ENCODE measurements at places on chromosomes 3 and 15.

DNA sequence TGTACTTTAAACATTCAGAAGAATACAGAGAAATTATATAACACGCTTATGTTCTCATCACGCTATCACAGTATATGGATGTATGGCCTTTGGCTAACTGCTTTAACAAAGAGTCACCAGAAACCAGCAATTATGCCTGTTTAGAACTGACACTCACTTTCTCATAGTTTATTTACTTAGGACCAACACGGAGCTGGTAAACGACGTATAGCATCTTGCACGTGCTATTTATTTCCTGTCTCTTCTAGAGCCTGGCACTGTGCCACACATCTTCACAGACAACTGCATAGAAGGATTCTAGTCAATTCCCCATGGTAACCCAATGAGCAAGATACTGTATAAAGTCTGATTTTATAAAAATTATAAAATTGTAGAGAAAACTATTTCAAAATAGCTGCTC is 43.6 kb downstream of the TBC1D2B start:
- DNase-seq, result peak; percentile 30

DNA sequence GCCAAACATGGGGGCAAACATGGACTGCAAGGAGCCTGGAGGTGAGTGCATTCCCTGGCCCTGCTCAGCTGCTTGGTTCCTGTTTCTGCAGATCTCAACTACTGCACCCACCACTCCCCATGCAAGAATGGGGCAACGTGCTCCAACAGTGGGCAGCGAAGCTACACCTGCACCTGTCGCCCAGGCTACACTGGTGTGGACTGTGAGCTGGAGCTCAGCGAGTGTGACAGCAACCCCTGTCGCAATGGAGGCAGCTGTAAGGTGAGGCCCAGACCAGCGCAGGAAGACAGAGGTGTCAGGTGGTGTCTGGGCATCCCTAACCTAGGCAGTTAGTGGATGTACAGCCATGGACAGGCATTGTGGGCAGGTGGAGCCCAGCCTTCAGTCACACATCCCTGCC is 5.3 kb downstream of the DLL4 start:
- no peak for DNase-seq

GRCh38 chr3:122178711-122179110 is 4.8 kb upstream of the CASR start:
- no peak for DNase-seq

DNA sequence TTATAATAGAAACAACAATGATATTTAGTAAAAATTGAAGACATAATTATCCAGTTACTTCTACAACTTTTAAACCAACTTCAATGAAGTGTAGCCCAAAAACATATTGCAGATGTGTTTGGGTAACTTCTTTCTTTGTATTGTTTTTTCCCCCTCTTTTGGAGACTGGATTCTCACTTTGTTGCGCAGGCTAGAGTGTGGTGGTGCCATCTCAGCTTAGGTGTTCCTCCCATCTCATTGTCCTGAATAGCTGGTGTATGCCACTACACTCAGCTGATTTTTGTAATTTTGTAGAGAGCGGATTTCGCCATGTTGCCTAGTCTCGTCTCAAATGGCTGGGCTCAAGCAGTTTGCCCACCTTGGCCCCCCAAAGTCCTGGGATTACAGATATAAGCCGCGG is 148.1 kb downstream of the FNDC3B start:
- DNase-seq, result no peak

DNA sequence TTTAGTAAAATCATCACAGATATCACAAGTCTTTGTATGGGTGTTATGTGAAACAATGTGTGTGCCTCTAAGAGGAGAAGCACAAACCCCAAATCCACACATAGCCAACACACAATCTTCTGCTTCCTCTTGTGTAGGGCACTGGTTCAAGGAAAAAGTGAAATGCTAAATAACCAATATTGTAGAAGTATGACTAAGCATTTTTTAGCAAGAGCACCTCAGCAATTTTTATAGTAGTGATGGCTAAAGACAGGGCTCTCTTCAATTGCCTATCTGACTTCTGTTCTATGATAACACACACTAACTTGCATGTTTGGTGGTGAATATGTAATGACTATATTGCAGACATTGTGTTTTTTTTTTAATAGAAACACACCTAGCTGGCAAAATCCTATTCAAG is 997.9 kb upstream of the ALCAM start:
- no peak for DNase-seq

GRCh38 chr3:112405845-112406244 is 72.9 kb downstream of the CD200 start:
- DNase-seq, result peak; percentile 38

- peak; percentile 81 for DNase-seq
Observed at GRCh38 chr3:185732782-185733181, 92.1 kb downstream of the IGF2BP2 start.

DNA sequence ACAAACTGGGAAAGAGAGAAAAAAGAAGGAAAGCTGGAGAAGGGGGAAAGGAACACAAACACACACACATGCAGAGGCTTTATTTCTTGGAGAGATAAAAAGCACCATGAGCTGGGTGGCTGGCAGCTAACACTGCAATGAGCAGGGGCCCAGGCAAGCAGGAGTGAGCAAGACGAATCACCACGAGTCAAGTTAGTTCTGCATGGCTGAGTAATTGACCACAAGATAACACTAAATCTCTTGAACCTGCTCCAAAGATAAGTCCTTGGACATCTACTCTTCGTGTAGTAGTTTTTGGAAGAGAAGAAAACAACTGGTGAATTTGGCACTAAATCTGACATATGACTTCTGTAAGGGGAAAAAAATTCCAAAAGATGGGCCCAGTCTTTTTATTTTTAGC is 100.9 kb downstream of the MYO5A start:
- DNase-seq, result peak; percentile 88

DNA sequence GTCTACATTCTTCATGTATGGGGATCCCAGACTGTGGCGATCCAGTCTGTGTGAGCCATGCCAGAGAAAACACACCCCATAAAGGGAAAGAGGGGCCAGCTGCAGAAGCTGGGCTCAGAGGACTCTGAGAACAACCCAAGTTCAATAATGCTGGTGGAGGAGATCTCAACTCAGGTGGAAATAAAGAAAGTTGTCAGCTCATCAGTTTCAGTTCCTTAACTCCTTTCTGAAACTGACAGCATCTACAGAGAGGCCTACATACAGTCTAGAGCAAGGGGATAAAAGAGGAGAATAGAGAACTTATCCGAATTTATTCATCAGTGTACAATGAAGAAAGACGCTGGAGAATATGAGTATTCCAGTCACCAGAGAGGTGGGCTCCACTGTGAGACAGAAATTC is 77.0 kb downstream of the NTRK3 start:
- DNase-seq, result no peak

GRCh38 chr3:118011910-118012309 is 1022.7 kb downstream of the IGSF11 start:
- no peak for DNase-seq

GRCh38 chr3:14943042-14943441 is 4.3 kb upstream of the NR2C2 start:
- DNase-seq, result no peak

GRCh38 chr3:72114773-72115172 is 329.8 kb upstream of the PROK2 start:
- DNase-seq, result peak; percentile 65

- DNase-seq, result no peak
Observed at GRCh38 chr3:127304121-127304744, 16.4 kb upstream of the PRR20G start.

GRCh38 chr3:13323822-13324221 is 96.3 kb downstream of the NUP210 start:
- no peak for DNase-seq

GRCh38 chr3:40877631-40878463 is 321.5 kb upstream of the CTNNB1 start:
- DNase-seq, result peak; percentile 76

- no peak for DNase-seq
Observed at GRCh38 chr3:99626417-99626788, 12.0 kb upstream of the COL8A1 start.

DNA sequence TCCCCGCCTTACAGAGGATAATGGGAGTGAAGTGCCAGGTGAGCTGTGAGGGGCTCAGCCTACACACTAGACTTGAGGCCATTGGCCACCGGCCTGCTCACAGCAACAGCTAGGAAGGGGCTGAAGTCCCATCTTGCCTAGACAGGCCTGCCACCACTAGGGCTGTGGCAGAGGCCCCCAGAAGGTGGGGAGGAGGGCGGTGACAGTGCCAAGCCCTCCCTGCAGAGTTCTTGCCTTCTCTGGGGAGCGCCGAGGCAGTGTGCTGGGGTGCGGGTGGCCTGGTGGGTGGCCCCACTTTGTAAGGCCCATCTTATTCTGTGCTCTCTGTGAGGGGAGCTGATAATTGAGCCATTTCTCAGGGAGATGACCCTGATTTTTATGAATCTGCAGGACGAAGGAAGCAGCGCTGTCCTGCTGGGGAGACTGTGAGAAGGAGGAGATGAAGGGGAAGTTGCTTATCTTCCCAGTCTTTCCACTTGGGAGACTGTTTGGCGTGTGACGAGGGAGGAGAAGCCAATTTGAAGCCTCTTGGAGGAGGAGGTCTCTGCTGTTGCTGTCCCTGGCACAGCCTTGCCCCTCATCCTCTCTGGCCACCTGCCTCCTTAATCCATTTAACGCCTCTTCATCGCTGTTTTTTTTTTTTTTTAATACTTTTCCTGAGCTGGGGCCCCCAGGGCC is 104.3 kb downstream of the LINGO1 start:
- no peak for DNase-seq

DNA sequence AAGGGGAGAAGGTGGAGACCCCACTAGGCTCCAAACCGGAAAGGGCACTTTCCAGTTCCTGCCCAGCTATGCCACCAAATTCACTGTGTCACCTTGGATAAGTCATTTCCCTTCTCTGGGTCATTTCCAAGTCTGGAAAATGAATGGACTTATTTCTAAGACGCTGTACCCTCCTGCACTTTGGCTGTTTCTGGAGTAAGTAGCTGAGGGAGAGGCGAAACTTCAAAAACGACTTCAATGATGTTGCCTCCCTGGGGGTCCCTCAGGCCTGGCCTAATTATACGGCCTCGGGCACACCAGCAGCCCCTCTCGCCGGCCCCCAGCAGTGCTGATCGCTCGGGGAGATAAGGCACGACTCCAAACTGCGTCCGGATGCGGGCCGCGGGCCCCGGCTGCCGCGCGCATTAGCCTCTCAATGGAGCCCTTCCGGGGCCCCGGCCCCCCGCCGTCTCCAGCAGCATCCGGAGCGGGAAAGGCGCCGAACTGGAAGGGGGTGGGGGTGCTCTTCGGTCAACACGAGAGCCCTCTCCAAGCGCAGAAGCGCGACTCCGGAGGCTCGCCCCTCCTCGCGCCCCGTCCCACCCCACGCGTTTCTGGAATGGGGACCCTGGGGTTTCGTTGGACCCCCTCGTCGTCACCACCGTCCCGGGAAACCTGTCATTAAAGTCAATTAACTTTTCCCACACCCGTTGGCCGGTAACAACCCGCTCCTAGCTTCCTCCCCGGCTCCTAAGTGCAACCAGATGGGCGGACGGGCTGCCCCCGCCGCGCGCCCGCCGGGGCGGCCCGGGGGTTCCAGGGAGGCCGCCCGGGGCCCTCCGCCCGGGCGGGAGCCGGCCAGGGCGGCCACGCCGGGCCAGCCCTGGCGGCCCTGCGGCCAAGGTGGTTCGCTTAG is 4.8 kb downstream of the HES1 start:
- DNase-seq, result peak; percentile 66

- peak; percentile 54 for DNase-seq
Observed at GRCh38 chr3:120418866-120419490, 31.8 kb downstream of the FSTL1 start.

DNA sequence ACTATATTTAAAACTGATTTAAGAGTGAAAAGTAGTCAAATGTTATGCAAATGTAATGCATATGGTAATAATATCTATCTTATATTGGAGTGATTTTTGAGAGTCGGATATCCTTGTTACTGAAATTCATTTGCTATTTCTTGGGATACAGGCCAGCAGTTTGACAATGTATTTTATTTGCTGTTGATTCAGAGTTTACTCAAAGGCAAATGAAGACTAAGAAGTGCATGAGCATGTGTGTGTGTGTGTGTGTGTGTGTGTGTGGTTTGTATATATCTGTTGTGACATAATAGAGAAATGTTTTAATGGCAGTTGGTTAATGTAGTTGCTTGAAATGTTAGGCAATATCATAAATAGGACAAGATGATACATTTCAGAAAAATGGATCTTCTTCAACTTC is 39.0 kb downstream of the UNC13C start:
- no peak for DNase-seq

DNA sequence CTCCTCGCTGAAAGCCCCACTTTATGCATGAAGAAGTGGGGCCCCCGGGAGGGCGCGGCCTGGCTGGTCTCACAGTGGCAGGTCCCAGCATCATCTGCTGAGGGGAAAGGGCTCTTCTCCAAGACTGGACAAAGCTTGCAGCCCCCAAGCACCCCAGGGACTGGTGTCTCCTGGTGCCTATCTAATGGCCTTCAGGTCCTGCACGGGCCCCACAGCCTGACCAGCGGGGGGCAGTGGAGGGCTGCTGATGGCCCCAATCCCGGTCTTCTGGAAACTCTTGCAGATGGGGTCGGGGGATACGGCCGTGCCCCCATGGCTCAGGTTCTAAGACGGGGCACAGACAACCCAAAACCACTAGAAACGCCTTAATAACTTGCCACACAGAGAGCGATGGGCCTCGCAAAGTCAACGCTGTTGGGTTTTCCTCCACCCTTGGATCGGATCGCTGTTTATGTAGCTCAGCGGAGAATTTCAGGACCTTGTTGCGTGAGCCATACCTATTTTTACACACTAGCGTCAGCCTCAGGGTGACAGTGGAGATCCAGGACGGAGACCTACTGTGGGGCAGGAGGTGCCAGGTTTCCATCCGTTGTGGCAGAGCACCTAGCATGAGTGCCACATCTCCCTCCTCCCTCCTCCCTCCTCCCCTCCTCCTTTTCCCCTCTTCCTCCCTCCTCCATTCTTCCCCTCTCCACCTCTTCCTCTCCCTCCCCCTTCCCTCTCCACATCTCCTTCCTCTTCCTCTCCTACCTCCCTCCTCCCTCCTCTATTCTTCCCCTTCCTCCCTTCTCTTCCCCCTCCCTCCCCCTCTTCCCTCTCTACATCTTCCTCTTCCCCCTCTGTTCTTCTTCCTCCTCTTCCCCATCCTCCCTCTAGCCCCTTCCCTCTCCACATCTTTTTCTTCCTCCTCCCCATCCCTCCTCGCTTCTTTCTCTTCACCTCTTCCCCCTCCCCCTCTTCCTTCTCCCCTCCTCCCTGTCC is 79.3 kb upstream of the ALDH1L1 start:
- peak; percentile 60 for DNase-seq

- DNase-seq, result peak; percentile 34
Observed at GRCh38 chr15:66999046-66999968, 66.1 kb upstream of the SMAD3 start.

- peak; percentile 28 for DNase-seq
Observed at GRCh38 chr3:113210604-113211329, 590 bp upstream of the BOC start.

DNA sequence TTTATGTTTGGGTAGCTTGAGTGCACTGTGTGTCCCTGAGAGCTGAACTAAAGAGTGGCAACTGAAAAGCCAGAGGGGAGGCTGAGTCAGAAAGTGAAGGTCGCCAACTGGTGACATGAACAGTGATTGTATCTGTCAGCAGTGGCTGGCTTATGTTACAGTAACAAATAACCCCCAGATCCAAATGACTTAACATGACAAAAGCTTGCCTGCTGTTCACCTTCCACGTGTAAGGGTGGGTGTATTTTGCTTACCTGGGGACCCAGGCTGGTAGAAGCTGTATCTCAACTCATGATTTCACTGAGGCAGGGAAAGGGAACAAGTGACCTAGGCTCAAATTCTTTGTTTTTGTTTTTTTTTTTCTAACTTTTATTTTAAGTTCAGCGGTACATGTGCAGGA is 147.3 kb downstream of the THSD4 start:
- DNase-seq, result no peak

- no peak for DNase-seq
Observed at GRCh38 chr15:47678040-47678439, 39.3 kb upstream of the SEMA6D start.

Measured in cardiac fibroblast (primary cell).